HCT116 (cell line): ENCODE measurements at places on chromosomes 3 and 15.

DNA sequence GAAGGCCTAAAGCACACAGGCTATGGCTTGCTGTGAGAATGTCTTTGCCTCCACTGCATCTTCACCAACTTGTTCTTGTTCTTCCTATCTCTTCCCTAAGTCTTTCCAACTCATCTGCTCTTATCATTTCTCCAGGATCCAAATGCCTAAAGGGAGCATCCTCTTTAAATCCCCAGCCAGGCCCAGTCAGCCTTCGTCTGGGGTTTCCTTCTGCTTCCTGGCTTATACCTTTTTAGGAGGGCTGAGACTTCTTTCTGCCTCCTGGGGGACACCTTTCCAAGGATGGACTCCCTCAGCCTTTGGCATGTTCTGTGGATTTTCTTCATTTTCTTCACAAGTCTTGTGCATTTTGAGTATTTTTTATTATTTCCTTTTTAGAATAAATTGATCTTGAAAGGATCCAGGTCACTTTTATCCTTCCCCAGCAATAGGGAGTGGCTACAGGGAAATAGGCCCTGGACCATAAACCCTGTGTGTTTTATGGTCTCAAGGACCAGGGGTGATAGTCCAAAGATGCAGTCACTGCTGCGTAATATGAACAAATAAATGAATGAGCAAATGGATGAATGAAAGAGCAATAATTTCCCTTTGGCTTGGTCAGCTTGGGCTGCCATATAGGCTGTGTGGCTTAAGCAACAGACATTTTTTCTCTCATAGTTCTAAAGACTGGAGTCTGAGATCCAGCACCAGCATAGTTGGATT lies 122.1 kb upstream of the LRIG1 start:
- no peak for DNase-seq

- DNase-seq, result no peak
Measured at GRCh38 chr3:102159810-102160451, 274.9 kb upstream of the ZPLD1 start.

- no peak for DNase-seq
Measured at GRCh38 chr15:72193836-72194396, 3.7 kb downstream of the GRAMD2A start.

GRCh38 chr3:69791919-69792399 lies 52.7 kb downstream of the MITF start:
- DNase-seq, result no peak

GRCh38 chr3:118628704-118629341 lies 405.8 kb downstream of the IGSF11 start:
- DNase-seq, result peak; percentile 59

- DNase-seq, result no peak
Measured at GRCh38 chr3:123653221-123653682, 68.4 kb upstream of the HACD2 start.

- DNase-seq, result no peak
Measured at GRCh38 chr3:25840099-25840498, 50.2 kb downstream of the OXSM start.

GRCh38 chr3:156750191-156750873 lies 75.8 kb upstream of the LEKR1 start:
- no peak for DNase-seq

GRCh38 chr15:48569591-48570302 lies 75.8 kb downstream of the FBN1 start:
- DNase-seq, result no peak
